ENCODE measurements at places on chromosomes 3 and 15.

- DNase-seq = no peak
Observed at GRCh38 chr3:191070762-191071403, 128.2 kb upstream of the OSTN start.

DNA sequence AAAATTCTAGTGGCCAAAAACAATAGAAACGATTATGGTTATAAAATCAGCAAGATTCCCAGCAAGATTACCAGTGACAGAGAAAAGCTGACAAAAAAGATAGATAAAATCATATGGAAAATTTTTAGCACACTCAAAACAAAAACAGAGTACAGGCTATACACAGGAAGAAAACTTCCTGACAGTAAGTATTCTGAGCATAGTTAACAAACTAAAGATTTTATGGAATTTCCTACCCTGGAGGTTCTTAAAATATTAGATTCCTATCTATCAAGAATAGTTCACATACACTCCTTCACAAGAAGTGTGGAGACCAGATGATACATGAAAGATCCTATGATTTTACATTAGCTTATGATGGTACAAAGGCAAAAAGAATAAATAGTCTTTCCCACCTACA, 50.8 kb downstream of the ZNF148 start:
- DNase-seq = no peak

DNA sequence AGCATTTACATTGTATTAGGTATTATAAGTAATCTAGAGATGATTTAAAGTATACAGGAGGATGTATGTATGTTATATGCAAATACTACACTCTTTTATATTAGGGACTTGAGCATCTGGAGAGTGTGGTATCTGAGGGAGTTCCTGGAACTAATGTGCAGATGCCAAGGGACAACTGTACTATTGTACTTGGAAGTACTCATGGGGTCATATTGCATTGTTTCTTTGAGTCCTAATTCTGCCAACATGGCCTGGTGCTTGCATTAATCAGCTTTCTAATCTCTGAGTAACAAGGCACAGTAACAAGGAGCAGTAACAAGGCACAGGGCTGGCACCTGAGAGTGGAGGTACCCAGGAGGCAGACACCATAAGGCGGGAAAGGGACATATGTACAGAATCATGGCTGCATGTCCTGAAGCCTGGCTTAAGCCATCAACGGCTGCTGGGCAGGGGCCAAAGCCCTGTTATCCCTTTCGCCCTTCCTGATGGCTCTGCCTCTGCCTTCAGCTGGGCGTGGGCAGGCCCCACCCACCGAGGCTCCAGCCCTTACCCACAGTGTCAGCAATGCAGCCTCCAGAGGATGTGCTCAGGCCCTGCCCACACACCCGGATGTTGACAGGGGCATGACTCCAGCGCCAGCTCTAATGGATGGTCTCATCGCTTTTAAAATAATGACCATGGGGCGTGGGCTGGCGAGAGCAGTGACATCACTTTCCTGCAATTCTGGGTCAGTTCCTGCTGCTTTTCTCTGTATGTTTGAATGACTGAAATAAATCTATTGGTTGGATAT, 22.9 kb downstream of the CEMIP start:
- no peak for DNase-seq

DNA sequence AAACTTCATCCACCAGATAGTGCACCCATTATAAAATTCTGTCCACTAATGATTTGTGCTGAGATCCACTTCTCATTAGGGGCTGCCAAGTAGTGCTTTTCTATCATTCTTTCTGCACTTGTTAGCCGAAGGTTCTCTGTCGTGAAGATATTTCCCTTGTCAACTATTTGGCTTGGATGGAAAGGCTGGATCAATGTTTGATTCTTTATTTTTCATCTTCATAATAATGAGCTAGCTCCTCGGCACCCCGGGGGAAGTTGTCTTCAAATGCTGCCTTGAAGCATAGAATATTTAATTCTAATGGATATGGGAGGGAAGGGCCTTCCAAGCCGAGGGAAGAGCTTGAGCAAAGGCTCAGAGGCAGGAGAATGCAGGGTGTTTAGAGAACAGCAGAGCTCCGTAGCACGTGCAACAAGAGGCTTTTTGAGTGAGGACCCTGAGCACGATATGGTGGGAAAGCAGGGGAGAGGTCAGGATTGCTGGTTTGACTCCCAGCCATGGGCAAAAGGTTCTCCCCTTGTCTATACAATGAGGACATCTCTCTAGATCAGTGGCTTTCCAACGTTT, 16.3 kb upstream of the MUC20 start:
- DNase-seq = no peak

- DNase-seq = peak; percentile 86
Observed at GRCh38 chr3:184786280-184786941, 25.6 kb upstream of the VPS8 start.

DNA sequence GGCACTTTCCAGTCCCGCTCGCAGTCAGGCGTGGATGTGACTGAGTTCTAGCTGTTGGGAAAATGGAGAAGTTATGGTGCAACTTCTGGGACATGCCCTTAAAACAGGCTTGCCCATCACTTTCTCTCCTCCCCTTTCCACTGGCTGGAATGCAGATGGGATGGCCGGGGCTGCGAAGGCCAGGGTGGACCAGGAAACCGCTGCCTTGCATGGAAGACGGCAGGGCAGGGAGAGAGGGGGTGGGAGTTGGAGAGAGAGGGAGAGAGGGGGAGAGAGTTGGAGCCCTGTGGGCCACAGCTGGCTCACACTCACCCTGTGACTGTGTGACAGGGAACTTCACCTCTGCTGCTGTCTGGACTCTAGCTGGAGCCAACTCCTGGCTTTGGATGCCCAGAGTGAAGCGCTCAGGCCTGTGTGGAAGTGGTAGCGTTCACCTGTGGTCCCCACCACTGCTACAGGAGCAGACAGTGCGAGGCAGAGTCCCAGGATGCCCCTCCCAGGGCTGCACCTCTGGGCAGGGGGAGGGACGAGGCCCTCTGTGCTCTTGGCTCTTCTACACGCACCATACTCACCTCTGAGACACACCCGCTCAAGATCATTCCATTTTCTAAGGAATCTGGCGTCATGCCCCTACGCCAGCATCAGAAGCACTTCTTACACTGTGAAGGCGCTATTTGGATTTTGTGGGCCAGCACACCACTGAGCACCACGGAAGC, 36.6 kb downstream of the KLHL25 start:
- DNase-seq = no peak

GRCh38 chr3:160154033-160154432, 71.2 kb upstream of the C3orf80 start:
- DNase-seq = no peak

GRCh38 chr3:177321819-177322218, 124.5 kb upstream of the TBL1XR1 start:
- DNase-seq = no peak

DNA sequence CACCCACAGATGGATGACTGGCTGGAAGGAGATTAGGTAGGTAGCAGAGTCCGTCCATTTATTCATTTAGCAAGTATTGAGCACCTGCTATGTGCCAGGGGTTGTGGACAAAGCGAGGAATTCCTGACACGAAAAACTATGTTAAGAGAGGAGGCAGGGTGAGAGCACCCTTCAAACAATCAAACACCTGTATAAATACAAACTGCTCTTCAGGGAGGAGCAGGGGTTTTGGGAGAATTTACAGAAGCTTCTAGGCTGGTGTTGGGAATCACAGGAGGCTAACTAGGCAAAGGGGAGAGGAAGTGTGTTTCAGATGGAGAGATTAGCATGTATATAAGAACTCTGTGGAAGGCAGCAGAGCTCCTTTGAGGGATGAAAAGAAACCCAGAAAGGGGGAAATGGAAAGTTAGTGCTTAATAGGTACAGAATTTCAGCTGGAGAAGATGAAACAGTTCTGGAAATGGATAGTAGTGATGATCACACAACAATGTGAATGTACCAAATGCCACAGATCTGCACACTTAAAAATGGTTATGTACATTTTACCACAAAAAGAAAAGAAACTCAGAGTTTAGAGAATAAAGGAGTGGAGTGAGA, 805 bp upstream of the SEC22C start:
- no peak for DNase-seq

DNA sequence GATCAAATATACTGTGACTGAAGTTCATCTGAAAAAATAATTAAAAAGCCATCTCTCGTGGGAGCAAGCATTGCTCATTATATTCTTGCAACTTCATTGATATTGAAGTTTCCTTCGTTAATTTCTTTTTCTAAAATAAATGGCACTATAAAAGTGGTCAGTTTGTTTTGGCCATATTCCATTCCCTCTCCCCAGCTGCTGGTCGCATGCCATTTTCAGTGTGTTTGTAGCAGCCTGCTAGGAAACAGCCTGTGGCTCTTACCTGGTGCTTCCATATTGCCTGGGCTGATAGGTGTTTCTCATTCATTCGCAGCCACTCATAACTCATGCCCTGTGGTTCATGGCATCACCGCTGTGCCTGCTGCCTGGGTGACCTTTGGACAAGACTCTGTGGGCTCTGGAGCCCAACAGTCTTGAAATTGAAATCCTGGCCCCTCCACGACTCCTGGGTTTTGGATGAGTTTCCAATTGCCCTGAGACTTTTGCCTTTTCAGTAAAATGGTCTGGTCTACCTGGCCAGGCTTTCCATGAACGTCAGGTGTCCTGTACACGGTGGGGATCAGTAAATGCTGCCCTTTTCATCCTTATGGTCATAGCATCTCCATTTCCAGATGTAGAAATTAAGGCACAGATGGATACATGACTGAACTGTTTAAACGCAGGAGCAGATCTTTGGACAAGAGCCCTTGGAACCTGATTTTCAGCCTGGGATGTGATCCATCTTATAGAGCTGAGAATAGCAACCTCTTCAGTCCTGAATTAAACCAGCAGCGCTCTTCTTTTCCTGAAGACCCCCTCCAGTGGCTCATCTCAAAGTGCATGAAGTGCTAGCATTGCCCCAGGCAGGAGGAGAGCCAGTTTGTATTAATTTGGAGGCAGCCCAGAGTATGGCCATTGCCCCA, 69.4 kb downstream of the SLCO3A1 start:
- DNase-seq = no peak

- no peak for DNase-seq
Observed at GRCh38 chr15:74295800-74296199, 59.7 kb downstream of the CCDC33 start.

DNA sequence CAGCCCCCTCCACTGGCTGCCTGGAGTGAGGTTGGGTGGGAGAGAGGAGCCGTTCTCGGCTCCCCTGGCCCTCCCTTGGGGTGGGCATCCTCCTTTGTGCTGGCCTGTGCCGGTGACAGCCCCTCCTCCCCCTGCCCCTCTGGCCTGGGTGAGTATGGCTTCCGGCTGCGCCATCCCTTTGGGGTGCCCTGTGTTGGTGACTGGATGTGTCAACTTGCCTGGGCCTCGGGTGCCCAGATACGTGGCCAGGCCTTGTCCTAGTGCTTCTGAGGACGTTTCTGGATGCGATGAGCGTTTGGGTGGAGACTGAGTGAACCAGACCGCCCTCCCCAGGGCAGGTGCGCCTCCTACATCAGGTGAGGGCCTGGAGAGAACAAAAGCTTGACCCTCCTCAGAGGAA, 59.7 kb downstream of the PLXNA1 start:
- no peak for DNase-seq

DNA sequence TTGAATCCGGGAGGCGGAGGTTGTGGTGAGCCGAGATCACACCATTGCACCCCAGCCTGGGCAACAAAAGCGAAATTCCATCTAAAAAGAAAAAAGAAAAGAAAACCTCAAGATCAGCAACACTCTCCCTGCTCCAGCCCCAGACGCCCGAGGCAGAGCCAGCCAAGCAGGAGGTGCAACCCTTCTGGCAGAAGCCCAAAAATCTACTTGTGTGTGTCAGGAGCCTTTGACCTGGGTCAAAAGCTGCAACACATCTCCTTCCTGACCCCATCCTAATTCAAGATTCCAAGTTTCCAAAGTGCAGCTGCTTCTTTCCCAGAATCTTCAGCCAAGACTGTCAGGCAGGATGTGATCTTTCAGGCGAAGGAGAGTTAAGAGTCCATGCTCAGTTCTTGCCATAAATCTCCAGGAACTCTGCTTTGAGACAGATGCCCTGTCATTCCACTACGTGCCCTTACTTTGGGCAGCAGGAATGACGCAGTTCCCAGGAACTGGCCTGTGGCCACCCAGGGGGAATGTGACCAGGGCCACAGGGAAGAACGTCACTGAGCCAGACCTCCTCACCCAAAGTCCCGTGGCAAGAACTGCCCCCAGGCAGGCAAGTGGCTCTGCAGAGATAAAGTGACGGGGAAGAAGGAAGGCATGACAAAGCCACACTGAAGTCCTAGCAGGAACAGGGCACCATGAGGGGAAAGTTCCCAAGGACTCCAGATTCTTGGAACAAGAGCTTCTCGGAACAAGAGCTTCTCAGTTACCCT, 39.4 kb downstream of the SH3BP5 start:
- no peak for DNase-seq

DNA sequence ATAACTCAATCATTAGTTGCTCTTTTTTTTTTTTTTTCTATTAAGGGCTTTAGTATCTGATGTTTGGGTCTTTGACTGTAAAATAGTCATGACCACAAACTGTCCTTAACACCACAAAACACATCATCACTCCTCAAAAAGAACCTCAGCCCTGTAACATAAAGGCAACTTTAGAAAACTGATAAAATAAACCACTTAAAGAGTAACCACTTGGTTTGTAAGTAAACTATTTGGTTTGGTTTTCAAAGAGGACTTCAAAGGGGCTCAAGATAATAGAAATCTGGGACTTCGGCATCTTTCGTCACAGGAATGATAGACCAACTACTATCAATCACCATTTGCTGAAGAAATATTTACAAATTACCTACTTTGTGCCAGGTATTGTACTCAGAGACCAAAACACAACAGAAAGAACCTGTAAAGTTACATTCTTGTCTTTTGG, 167.8 kb downstream of the FOXP1 start:
- no peak for DNase-seq

- DNase-seq = no peak
Observed at GRCh38 chr3:119973018-119973646, 121.1 kb downstream of the GSK3B start.

DNA sequence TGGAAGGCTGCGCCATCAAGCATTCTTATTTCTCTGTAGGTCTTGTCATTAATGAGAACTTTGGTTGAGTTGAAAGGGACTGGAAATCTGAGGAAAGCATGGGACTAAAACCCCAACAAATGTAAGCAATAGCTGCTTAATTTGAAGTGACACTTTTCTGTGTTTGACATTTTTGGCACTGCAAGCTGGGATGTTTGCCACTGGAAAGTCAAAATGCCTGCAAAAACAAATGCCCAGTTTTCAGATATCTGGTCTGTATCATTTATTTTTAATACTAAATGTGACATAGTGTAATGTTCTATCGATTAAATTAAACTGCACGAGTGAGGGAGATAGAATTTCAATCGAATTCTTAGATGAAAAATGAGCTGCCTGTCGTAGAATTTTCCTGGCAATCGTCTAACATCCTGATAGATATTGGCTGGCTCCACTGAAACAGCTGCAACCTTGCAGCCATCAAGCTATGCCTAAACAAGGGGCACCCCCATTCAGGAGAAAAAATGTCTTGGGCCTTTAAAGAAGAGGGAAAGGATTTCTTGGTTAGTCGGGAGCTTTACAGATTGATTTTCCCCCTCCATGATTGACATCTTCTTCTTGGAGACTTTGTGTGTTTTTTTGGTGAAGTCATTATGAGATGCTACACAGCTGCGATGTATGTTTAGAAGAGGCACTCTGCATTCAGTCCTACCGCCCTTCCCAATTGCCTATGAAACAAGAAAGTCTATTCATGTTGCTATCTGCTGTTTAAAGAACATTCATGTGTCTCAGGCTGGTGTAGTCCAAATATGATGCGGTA, 316.7 kb upstream of the TBL1XR1 start:
- DNase-seq = no peak
